ENCODE measurements at places on chromosomes 1 and 21.

- no peak for DNase-seq
Observed at GRCh38 chr1:201955729-201956143, 433 bp downstream of the TIMM17A start.

DNA sequence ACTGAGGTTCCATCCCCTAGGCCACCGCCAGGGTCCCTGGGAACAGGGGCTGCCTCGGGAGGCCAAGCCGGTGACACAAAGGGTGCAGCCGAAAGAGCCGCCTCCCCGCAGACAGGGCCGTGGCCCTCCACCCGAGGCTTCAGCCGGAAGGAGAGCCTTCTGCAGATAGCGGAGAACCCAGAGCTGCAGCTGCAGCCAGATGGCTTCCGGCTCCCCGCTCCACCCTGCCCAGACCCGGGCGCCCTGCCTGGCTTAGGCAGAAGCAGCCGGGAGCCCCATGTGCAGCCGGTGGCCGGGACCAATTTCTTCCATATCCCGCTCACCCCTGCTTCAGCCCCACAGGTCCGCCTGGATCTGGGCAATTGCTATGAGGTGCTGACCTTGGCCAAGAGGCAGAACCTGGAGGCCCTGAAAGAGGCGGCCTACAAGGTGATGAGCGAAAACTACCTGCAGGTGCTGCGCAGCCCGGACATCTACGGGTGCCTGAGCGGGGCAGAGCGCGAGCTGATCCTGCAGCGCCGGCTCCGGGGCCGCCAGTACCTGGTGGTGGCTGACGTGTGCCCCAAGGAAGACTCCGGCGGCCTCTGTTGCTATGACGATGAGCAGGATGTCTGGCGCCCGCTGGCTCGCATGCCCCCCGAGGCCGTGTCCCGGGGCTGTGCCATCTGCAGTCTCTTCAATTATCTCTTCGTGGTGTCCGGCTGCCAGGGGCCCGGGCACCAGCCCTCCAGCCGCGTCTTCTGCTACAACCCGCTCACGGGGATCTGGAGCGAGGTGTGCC, 1.4 kb downstream of the KLHDC7A start:
- no peak for DNase-seq

- DNase-seq = no peak
Observed at GRCh38 chr1:165595246-165595938, 35.6 kb upstream of the MGST3 start.

- DNase-seq = no peak
Observed at GRCh38 chr1:185956881-185957280, 222.7 kb downstream of the HMCN1 start.

DNA sequence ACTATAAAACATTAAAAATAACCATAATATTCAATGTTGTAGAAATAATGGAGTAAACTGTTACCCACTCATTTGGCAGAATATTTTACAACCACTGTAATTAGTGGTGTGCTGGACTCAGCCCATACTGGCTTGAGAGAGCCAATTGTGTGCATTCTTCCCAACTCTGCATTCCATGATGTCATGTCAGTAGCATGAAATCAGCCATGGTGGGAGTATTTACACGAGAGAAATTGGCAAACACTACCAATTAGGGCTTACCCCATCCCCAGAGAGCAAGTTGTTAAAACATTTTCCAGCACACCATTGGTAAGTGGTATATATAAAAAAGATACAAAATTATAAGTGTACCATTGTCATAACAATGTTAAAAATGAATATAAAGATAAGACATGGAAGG, 19.1 kb upstream of the QSOX1 start:
- no peak for DNase-seq

GRCh38 chr1:168328731-168329364, 48.2 kb downstream of the TBX19 start:
- DNase-seq = no peak

- no peak for DNase-seq
Observed at GRCh38 chr1:44293761-44294315, 61.2 kb downstream of the ERI3 start.

- DNase-seq = no peak
Observed at GRCh38 chr1:159911326-159912070, 11.5 kb upstream of the CFAP45 start.

DNA sequence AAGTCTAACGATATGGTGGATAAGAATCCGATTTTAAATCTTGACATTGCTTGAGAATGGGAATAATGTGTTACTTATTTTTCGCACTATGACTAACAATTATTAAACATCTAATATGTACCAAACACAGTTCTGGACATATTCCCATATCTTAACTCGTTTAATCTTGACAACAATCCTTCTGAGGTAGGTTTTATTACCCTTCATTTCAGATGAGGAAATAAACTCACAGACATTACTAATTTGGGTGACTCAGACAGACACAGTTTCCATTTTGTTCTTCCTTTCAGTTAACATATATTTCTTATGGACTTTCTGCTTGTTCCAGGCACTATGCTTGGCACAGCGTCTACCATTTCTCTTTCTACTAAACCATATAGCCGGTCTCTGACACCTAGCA, 244.8 kb downstream of the SMYD3 start:
- DNase-seq = no peak

- DNase-seq = no peak
Observed at GRCh38 chr21:42276526-42277154, 38.6 kb downstream of the TFF3 start.

DNA sequence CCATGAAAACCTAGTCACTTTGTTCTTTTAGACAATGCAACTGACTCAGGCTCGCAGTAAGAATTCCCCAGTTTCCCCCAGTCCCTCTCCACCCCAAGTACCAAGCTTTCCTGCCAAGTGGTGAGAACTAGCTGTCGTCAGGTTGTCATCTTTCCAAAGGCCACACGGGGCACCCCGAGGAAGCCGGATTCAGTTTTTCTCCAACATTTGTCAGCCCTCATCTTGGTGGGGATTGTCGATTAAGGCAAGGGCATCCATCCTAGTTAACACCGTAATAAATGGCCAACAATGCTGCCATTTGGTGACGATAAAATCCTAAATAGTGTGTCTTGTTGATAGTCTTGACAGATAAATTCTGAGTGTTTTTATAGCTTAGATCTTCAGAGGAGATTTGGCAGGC, 55.9 kb upstream of the PROX1 start:
- DNase-seq = no peak

- DNase-seq = no peak
Observed at GRCh38 chr1:51564124-51564523, 45.1 kb upstream of the EPS15 start.

DNA sequence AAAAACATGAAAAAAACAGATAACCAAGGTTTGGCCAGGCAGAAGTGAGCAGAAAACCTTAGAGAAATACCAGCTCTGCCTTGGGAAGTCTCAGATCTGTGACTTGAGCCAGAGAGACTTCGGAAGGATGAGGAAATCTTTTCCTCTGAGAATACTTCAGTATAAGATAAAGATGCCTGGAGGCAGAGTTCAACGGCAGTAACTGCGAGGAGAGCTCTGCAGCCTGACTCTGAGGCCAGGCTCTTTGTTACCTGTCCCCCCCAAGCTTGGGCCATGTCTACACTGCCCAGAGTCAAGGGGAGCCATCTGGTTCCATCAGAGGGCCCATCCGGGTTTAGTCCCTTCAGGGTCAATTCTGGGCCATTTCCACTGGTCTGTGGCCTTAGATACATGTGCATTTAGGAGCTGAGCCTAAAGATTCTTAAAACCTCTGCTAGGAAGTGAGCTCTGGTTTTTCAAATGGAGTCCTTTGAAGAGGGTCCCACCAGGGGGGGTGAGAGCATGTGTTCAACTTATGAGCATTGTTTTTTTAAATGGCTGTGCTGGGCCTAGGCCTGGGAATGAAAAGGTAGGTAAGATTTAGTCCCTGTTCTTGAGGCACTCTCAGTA, 8.7 kb downstream of the KIRREL1 start:
- no peak for DNase-seq

GRCh38 chr1:34070201-34070836, 94.7 kb downstream of the CSMD2 start:
- peak; percentile 44 for DNase-seq

DNA sequence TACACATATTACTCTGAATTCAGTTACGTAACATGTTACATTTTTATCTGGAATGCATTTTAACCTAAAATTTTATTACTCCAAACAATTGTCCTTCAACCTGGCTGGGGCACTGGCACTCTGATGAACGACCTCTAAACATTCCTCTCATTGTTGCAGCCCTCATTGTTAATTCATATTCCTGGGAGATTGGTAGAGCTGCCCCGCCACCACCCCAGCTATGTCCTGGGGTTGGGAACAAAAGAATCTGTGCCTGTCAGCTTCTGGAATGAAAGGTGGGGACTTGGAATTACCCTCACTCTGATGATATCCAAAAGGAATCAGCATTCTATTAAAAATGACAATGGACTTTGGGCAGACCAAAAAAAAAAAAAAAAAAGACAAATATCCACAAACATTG, 38.0 kb upstream of the DESI2 start:
- no peak for DNase-seq

- no peak for DNase-seq
Observed at GRCh38 chr1:98049370-98050135, 128.7 kb upstream of the DPYD start.

GRCh38 chr1:181397845-181398244, 85.5 kb upstream of the CACNA1E start:
- no peak for DNase-seq

DNA sequence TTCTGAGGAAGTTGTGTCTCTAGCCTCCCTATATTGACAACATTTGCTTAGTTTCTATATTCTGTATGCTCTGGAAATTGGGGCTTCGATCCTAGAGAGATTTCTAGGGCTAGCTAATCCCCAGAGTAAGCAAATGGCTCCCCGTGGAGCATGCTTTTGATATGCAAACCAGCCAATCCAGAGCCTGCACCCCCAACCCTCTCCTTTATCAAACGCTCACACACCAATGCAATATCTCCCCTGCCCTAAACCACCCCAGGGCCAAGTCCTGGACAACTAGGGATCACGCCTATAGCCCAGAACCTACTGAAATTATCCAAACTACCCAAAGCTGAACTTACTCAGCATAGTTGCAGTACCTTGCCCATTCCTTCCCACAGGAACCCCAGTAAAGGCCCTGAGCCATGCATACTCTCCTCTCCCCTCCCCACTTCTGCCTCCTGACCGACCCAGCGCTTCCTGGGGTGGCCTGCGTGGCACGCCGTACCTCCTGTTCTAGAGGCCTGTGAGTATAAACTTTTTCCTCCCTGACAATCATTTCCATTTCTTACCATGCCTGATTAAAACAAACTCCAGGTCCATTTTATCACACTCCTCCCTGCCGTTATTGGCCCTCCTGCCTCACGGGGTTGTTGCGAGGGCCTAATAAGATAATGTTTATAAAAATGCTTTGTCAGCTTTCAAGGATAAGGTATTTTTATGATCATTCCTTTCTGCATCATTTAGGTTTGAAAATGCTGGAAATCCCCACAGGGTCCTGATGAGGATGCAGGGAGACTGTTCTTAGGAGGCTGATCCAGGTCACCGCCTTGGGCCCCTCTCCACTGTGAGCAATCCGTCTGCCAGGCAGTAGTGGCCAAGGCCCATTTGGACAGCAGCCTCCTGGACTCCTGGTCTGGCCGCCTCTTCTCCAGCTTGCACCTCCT, 102.7 kb downstream of the TENT5C start:
- DNase-seq = no peak

DNA sequence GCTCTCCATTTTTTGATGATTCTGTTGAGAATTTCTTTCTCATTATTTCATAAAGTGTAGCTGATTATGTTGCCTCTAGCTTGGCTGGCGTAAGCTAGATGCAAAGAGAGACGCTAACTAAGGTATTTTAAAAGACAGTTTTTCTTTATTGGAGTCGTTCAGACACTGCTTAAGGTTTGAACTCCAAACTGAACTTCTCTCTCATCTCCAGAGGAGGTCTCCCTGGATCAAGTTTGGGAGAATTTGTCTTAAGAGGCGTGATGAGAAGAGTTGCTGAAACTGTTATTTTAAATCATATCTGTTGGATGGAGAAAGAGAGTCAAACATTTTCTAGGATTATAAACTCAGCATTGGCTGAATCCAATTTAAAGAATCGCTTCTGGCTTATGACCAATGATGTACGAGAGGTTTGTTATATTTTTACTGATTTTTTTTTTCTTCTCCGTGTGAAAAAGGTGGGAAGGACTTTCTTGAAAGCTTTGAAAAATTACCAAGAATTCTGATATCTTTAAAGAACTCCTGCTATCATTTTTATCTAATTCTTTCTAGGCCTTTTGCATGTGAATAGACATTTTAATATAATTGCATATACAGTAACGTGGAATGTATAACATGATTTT, 34.0 kb downstream of the MAP3K7CL start:
- no peak for DNase-seq

DNA sequence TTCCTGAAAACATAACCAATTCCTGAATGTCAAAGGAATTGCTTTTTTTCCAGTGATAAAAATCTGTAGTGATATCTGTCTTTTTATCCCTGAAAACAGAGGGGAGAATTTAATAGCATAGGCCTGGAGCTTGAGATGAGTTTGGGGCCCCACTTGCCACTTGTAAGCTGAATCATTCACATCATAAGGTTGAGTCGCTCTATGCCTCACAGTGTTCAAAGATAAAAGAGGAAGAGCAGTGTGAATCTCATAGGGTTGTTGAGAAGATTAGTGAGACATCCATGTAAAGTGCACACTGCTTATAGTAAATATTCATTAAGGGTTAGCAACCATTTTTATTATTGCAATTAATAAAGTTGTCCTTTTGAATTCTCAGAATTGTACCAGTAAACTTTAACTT, 271.3 kb downstream of the DNM3 start:
- DNase-seq = no peak

- DNase-seq = no peak
Observed at GRCh38 chr1:19375631-19376400, 63.7 kb downstream of the SLC66A1 start.

GRCh38 chr1:220281159-220281574, 8.9 kb upstream of the RAB3GAP2 start:
- no peak for DNase-seq

All from substantia nigra (tissue), 51 donors.